ENCODE measurements at places on chromosomes 2 and 18.

DNA sequence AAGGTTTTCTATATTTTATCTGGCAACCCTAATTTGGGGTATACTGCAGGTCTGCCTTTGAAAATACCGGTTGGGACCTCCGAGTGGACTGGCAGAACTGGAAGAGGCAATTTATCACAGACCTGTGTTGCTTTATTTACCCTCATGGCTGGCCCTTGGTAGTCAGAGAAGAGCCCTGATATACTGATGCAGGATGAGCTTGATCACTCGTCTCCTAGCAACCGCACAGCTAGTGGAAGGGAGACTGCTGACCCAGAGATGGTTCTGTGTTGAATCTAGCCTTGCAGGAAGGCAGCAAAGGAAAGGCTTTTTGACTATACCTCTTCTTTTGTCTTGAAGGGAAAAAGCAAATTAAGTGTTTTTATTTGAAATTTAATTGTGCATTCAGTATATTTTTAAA, 154.7 kb downstream of the EML6 start:
- DNase-seq: no peak

GRCh38 chr2:210956101-210956500, 399.7 kb downstream of the CPS1 start:
- no peak for DNase-seq

- DNase-seq: no peak
Observed at GRCh38 chr18:47512726-47513435, 261.4 kb upstream of the SKOR2 start.

- DNase-seq: no peak
Observed at GRCh38 chr2:19346983-19347618, 11.3 kb downstream of the OSR1 start.

DNA sequence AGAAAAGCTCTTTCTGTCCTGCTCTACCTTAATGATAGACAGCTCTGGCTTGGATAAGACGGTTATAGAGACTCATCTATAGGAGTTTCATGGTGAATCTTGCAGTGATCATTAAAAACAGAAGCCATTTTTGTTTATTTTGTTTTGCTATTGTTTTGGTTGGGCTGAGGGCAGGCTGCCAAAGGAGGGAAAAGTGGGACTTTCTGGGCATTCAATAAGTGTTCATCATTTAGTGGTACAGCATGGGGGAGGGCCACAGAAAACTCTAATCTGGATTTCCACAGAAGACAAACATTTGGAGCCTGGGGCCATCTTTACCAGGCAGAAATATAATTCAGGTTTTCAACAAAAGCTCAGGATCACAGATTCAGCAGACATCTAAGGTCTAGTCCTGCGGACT, 62.4 kb upstream of the EFEMP1 start:
- no peak for DNase-seq

- no peak for DNase-seq
Observed at GRCh38 chr2:238379096-238379810, 47.5 kb upstream of the ASB1 start.

DNA sequence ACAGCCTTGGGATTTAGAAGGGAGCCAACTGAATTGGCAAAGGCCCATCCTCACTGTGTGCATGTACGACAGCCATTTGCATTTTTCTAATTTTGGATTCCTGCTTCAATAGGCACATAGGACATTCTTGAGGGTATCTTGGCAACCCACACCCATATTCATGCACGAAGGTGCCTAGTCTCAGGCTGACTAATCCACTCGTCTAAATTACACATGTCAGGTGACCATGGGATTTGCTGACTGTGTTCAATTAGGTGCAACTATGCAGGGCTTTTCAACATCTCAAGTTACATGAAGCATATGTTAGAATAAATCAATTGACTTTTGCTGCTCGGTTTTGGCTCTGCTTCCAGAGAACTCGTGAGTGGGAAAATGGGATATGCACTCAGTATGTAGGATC, 249.7 kb downstream of the SP3 start:
- DNase-seq: no peak

DNA sequence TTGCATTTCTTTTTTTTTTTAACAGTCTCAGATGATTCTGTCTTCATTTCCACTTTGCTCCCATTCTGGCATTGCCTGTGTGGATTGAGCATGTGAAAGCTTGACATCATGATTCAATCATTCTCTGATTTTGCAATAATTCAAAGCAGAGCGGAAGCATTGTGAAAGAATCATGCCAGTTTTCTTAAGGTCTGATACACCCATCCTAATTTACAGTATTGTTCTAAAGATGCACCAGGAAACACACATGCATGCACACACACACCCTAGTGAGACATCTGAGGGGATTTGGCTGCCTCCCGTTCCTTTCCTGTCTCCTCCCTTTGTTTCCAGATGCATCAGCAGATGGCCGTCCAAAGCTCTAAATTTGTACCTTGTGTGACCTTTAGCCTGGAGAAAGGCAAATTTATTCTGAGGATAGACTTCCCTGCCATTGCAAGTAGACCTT, 97.3 kb downstream of the FMNL2 start:
- no peak for DNase-seq

DNA sequence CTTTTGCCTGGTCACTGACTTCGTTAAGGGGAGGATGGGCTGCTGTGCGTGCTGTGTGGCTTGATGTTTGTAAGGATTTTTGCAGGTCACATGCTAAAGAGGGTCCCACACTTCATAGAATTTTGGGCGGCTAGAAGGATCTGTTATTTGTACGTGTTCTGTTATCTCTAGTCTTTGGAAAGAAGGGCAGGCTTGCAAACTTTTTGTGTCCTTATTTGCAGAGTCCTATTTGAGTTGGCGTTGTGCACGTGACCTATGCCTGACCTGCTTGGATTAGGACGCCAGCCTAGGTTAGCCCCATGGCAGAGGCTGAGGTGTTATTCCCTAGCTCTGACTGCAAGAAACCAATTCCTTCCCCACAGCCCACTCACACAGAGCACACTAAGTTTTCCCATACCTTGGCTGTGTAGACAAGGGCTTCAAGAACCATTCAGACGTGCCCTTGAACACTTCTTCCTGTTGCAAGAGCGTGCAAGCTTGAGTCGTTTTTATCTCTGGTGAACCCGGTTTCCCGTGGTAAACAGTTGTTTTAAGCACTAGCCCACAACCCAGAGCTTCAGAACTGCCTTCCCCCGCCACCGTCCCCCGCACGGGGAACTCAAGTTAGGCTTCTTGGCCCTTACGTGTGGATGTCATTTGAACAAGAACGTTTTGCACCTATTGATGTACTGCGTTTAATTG, 94.6 kb downstream of the LDLRAD4 start:
- DNase-seq: no peak

DNA sequence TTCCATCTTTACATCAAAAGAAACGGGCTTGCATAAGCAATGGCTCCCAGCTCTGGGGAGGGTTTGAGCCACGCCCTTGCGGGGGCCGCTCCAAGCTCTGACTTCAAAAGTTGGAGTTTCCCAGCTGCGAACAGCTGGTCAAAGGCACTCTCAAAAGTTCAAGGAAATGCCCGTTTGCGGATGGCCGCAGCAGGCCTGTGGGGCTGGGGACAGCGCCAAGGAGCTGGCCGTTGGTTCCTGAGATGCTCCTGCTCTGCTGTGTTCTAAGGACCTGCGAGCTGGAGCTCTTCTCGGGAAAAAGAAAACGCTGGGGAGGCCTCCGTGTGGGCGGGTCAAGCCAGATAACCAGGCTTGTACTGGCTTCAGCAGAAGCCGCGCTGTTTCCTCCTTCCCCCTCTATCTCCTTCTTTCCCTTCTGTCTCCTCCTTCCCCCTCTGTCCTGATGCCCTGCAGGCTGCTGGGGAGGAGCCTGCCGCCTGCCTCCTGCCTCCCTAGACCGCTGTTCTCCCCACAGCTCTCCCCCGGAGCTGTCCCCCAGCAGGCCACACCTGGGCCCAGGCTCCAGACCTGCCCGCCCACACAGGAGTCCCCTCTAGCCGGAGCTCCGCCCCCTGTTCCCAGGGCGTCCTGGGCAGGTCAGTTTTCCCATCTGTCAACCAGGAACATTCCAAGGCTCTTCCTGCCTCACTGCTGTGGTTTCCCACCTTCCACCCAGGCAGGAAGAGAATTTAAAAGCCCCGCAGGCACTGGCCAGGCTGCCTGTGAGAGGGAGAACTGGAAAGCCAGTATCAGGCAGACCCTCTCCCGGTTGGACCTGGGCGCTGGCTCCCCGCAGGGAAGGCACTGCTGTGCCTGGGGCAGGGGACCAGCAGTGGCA, 14.1 kb downstream of the KLF11 start:
- DNase-seq: no peak

DNA sequence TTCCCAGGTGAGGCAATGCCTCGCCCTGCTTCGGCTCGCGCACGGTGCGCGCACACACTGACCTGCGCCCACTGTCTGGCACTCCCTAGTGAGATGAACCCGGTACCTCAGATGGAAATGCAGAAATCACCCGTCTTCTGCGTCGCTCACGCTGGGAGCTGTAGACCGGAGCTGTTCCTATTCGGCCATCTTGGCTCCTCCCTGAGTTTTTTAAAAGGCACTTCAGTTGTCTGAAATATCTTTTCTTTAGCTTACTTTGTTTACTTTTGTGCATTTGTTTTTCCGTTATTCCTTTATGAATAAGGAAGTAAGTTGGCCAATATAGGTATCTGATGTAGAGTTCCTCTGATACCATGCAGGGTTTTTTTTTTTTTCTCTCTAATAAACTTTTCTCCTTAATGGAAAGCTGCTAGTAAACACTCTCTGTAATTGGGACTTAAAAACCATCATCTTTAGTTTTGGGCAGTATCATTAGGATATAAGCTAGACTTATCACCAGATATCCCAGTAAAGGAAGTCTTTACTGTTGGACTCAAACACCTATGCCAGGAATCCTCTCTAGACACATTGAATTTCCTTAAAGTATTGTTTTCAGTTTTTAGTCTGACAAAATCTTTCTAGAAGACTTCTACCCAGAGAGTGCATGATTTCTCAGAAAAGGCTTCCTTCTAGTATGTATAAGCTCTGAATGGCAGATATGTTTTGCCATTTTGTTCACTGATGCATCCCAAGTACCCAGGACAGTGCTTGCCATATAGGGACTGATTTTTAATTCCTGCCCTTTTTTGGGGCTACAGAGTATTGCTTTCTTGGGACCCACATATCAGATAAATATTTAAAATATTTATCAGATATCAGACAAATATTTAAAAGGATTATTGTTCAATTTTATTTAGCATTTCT, 35.8 kb upstream of the DYSF start:
- DNase-seq: no peak

GRCh38 chr2:114661971-114662939, 219.8 kb downstream of the DPP10 start:
- peak; percentile 15 for DNase-seq

- no peak for DNase-seq
Observed at GRCh38 chr2:210198326-210198725, 26.9 kb downstream of the ACADL start.

DNA sequence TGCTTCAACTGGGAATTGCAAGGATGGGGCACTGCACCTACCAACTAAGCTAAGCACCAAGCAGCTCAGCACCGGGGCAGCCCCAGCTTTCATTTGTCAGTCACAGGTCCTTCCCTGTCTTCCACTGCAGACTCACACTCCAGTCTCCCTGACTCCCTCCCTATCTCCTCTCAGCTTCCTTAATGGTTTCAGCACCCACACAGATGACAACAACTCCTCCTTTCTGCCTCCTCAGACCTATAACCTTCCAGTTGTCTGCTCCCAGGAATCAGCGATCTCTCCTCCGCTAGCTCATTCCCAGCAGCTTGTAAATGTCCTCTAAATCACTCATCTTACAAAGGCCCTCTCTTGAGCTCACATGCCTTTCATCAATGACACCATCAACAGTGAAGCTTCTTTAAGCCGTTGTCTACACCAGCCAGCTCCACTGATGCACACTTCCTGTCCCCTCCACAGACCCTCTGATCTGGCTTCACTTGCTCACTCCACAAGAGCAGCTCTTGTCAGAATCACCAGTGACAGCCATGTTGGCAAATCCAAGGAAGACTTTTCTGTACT, 32.1 kb downstream of the CLASP1 start:
- DNase-seq: no peak

DNA sequence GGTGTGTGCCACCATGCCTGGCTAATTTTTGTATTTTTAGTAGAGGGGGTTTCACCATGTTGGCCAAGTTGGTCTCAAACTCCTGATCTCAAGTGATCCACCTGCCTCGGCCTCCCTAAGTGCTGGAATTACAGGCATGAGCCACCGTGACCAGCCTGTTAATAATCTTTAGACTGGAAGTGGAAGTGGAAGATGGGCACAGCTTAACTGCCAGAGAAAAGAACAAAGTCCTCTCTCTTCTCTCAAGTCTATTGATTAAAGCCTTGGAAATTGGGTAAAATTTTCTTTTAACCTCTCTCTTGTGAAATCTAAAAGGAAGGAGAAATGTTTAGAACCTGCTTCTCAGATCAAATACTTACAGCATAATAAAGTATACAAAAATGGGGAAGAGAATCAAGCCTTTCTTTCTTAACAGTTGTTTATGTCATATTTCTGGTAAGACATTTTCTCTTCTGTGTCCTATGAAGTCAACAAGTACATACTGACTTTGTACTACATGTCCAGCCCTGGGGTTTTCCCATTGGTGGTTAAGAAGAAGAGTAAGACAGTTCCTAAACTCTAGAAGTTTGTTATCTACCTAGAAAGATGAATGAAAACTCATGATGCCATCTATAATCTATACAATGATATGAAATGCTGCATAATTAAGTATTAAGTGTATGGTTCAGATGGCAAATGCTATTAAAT, 4.6 kb downstream of the TMEM169 start:
- no peak for DNase-seq

GRCh38 chr2:24779116-24779515, 14.1 kb downstream of the PTRHD1 start:
- DNase-seq: no peak

DNA sequence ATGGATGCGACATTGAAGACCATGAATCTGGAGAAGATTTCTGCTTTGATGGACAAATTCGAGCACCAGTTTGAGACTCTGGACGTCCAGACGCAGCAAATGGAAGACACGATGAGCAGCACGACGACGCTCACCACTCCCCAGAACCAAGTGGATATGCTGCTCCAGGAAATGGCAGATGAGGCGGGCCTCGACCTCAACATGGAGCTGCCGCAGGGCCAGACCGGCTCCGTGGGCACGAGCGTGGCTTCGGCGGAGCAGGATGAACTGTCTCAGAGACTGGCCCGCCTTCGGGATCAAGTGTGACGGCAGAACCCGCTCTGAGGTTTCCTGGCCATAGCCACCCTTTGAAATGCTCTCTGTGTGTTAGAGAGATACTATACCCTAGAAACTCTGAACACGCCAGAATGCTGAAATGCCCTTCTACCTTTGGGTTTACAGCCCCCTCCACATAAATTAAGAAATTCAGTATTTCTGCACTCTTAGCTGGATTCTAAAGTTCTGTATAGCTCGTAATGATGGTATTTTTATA, 659 bp downstream of the CHMP1B start:
- no peak for DNase-seq

DNA sequence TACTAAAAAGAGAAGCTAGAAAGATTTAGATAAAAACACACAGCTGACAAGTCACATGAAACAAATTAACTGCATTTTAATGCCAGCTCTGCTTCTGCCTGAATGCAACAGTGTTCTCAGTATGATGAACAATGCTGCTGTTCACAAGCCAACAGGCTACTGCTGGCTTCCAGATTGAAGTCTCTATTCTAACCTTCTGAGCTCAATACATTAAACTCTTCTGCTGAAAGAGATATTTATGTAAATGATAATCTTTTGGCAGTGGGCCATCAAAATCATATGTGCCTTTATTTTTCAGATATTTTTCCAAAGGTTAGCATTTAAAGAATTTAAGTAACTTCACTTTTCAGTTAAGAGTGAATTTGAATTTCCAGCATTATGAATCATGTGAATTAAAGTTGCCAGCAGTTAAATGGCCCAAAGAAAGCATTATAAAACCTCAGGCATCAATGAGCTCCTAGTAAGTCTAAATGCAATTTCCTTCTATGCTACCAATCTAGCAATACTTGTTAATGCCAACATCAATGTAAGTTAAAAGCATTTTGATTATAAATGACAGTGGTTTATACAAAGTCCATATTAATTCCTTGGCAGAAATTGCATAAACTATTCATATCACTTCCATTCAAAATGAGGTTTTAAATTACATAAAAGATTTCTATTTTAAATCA, 72.4 kb downstream of the ID2 start:
- peak; percentile 35 for DNase-seq

Measured in C1 segment of cervical spinal cord (tissue), 14 donors.